ENCODE measurements at places on chromosomes 1 and 21.
A peak's percentile ranks its signal among the peaks of the same experiment; 100 is the strongest.

DNA sequence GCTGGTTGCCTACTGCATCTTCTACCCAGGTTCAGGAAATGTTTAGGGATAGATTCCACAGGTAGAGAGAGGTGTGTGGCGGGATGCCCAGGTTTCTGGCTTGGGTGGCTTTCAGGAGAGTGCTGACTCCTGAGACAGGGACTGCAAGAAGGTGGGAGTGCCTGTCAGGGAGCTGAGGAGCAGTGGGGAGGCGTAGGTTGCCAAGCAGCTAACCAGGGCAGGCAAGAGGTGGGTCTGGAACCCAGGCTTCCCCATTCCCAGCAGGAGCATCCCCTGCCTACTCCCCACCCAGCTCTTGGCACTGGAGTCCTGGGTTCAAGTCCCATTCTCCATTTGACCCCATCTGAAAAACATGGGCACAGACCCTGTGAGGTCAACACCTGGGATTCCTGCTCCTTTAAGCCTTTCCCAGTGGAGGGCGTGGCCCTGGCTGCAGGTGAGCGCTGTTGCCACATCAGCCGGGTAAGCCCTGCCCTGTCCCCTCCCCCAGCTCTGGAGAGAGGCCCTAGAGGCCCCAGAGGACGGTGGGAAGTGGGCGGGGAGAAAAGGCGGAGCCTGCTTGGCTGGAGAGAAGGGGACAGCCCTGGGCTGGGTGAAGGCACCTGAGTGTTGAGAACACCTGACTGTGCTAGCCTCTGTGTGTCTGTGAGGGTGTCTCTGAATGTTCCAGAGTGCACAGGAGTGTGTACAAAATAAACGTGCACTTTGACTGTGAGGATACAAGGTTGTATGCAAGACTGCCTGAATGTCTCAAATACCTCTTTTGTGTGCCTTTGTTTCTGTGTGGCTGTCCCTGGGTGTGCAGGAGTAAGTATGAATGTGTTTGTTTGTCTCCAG is 14.0 kb upstream of the SYNC start:
- no peak for DNase-seq

GRCh38 chr1:171793636-171794035 is 12.2 kb downstream of the METTL13 start:
- peak; percentile 19 for DNase-seq

- DNase-seq: peak; percentile 53
Measured at GRCh38 chr1:53860967-53861411, 22.9 kb upstream of the NDC1 start.

DNA sequence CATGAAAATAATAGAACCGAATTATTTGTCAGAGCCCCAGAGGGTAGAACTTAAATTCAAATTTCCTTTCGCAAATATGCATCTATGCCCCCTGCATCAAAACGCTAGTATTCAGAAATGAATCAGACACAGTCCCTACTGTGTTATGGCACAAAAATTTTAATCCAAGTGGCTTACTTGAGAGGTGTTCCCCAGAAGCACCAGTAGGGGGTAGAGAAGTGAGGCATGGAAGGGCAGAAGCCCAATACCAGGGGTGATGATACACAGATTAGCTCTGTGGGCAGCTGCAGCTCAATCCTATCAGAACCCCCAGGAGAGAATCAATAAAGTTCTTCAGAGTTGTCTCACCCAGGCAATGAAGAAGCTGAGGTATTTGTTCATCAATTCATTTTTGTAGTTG is 342.2 kb downstream of the OMA1 start:
- no peak for DNase-seq

DNA sequence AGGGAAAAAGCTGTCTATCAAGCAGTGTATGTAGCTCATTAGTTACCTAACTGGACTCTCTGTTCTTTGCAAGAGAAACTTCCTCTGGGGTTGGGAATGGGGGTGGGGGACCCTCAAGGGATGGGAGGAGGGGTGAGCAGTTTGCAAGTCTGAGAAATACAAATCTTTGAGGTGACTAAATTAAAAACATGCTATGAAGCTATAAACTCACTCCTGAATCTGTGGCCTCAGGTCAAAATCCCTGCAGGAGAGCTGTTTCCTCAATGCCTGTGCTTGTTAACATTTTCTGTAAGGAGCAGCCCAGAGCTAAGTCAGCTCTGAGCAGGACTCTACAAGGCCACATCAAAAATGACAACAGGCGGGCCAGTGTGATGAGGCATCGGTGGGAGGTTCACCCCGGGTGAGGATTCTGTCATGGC is 32.8 kb upstream of the PTPRC start:
- peak; percentile 34 for DNase-seq

GRCh38 chr1:160209321-160210046 is 4.3 kb downstream of the PEA15 start:
- no peak for DNase-seq

DNA sequence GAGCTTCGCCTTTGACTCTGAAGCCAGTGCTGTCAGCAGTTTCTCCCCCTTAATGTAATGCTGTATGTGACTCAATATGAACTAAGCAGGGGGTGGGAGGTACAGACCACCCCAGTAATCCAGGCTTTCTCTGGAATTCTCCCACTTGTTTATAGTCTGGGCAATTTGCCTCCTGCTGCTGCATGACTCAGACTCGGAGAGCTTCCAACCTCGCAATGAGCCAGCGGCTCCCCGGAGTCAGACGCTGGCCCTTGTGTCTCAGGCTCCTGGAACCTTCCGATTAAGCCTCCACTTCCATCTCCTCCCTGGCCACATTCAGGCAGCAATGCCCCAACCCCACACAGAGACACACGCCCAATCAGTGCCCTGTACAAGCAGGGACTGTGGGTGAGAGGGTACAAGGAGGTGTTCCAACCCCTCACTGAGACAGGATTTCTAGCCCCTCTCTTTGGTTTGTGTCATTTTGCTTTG is 471.7 kb upstream of the VAMP3 start:
- DNase-seq: peak; percentile 99

DNA sequence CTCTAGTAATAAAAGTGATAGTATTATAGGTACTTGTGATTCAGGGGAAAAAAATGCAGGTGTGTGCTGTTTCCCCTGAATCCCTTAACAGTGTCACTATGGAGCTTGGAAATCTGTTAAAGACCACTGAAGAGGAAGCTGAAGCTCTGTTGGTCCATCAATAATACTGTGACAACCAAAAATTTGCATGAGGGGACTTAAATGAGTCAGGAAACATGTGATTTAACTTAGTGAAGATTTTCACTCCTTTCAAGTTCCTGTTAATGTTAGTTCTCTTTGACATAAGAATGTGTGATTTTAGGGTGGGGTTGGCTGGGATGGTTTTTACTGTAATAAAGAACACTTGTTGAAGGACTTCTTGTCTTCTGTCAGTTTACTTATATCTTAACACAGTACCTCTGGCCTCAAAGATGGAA is 32.0 kb downstream of the VANGL2 start:
- DNase-seq: no peak

GRCh38 chr1:81543764-81544163 is 257.0 kb upstream of the ADGRL2 start:
- no peak for DNase-seq

- DNase-seq: peak; percentile 33
Measured at GRCh38 chr1:111789666-111790316, 34.1 kb downstream of the DDX20 start.

DNA sequence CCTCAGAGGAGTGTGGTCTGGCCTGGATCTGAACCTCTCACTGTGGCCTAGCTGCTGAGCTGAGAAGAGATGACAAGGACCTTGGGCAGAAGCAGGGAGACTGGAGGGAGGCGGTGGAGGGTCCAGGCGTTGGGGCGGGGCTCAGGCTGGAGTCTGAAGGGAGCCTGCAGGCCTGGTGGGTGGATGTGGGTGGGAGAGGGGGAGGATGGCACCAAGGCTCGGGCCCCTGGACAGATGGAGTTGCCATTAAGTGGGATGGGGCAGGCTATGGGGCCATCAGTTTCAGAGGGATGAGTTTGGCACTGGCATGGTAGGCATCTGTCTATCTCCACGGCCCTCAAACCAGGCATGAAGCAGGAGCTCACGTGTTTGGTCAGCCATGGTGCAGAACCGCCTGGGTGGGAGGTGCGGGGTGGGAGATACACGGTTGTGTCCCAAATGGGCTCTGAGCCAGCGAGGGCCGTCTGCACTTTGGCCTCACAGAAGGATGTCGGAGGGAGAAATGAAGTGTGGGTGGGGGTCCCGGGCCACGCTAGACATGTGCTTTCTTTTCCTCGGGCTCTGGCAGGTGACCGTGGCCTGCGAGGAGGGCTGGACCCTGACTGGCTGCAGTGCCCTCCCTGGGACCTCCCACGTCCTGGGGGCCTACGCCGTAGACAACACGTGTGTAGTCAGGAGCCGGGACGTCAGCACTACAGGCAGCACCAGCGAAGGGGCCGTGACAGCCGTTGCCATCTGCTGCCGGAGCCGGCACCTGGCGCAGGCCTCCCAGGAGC is 23.6 kb downstream of the PCSK9 start:
- no peak for DNase-seq
